ENCODE measurements at places on chromosomes 13 and 19. TPM values are rescaled to one million over a fixed set of nuclear protein-coding genes. Genes with fewer than 3 reads are reported as not detected.

- no peak for DNase-seq
These were observed 2638.2 kb downstream of the PCDH9 start for GRCh38 chr13:64591971-64592370.

- DNase-seq = no peak
These were observed 449.5 kb downstream of the LIG4 start for GRCh38 chr13:107765724-107766401.

TPRX2 gene
- not detected for total RNA-seq

GRCh38 chr19:45693106-45693788, 781 bp downstream of the QPCTL start:
- DNase-seq = peak; percentile 83

- no peak for DNase-seq
These were observed 394.1 kb upstream of the SLITRK6 start for GRCh38 chr13:86193281-86193680.

DNA sequence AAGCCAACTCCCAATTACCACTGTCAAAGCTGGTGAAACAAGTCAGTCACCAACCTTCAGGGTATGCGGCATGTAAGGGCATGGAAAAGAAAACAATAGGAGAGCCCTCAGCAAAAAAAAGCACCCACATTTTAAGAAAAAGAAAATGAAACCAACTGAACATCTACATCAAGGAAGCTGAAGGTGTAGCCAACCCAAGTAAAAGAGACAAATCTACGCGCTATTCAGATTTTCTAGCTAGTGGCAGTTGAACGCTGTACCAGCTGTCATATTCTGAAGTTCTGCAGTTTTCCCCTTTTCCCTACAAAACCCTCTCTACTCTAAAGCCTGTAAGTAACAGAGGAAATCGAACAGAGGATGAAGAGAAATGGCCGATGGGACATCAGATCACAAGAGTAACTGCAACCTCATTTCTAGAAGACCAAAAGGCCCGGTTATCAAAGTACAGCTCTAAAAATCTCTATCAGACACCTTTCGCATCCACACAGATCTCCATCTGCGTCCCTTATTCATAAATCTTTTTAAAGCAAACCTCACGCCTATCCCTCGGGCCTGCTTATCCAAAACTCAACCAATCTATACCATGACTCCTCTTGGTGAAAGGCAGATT, 1.4 kb downstream of the MYCBP2 start:
- DNase-seq = no peak

LRRC4B gene
- total RNA-seq = 0.83 TPM

DNA sequence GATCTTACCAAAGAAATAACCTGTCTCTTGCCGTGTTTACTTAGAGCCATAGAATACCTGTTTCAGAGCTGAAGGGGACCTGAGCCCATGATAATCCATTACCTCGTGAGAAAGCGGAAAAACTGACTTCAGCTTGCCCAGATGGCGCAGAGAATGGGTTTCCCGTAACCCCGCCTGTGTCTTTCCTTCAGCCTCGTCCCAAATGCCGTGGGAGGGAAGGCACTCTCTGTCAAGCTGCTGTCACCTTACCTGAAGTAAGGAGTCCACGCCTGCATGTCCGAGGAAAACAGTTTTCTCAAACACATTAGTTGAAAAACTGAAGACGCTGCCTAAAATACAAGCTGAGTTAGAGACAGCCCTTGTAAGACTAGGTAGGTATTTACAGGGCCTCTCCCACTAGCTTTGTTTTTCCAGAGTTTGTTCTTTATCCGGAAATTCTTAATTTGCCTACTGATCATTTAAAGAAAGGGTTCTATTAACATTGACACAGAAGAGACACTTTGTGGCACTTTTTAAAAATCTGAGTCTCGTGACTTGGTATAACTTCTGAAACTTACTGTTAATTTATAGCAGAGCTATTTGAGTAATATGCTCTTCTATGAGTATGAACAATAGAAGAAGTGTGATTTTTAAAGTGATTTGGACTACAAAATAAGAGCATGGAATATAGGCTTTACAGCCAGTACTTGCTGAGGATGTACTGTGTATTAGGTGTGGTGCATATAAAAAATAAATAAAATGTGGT, 1.3 kb upstream of the INTS6 start:
- DNase-seq = peak; percentile 22

- no peak for DNase-seq
These were observed 84.3 kb downstream of the RNASEH2B start for GRCh38 chr13:50993934-50994333.

SUGP1 gene
- total RNA-seq = 45.2 TPM

- no peak for DNase-seq
These were observed 184.7 kb downstream of the COG6 start for GRCh38 chr13:39840201-39840600.

- no peak for DNase-seq
These were observed 16.2 kb downstream of the COMP start for GRCh38 chr19:18774782-18775444.
